ENCODE measurements at places on chromosomes 12 and 14.

DNA sequence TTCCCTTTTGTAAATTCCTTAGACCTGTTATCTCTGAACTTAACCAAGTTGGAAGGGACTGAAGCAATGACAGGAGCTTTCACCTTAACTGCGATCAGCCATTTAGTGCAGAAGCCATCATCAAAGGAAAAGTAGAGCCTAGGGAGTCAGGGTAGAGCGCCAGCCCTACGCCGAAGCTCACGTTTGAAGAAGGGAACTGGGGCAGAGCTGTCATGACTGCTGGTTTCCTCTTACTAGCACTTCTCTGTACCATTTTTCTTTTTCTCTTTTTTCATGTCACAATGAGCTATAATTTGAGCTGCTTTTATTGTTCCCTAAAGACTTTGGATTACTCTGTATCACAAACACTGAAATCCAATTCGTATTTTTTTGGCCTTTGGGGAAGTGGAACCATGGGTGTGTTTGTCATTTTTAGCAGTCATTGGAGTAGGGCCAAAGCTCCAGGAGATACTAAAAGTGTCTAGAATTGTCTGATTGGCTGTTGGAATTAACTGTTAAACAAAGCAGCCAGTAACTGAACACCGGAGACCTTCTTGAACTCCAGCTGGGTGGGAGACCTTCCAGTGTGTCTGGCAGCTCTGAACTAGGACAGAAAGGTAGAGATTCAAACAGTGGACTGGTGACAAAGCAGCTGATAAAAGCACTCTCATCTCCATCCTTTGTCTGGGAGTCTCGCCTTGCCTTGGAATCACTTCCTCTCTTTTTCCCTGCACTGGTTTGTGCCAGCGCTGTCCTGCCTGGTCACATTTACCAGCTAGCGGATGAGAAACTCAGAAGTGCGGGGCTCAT is 9.1 kb downstream of the MTRFR start:
- DNase-seq = no peak

DNA sequence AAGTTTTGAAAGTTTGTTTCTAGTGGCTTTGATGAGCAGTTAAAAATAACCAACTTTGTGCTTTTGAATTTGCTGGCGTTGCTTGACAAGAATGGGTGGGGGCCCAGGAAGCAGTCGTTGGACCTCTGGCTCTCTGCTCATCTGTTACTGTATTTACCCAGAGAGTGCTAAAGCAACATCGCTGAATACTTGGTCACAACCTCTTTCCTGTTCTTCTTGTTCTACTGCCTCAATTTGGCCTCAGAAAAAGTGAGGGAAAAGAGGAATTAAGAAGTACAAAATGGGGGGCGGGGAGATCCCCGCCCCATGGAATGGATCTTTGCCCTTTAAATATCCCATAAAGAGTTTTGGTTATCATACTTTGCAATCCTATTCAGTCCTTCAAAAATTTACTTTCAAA is 221.5 kb upstream of the G2E3 start:
- DNase-seq = no peak

DNA sequence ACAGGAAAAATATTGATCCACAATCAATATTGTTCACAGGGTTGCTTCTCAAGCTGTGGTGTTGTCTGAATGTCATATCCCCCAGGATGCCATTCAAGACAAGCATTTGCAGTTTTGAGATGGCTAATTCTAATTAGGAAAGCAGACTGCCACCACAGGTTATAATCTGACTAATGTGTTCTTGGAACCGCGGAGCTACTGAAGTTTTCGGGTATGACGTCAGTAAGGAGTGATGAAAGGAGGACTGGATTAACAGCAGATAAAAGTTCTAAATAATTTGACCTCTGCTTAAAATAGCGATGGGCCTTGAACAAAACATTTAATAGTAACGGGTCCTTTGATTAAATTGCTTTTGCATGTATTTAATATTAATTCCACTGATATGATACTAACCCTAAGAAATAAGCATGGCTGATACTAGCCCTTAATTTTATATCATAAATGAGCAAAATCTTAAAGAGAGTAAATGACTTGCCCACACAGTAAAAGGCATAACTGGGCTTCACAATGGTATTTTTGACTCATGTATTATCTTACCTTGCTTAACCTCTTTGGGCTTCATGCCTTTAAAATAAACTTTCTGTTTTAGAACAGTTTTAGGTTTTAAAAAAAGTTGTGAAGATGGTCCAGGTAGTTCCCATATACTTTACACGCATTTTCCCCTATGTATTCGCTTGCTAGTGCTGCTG is 50.3 kb downstream of the TSHR start:
- no peak for DNase-seq

GRCh38 chr12:50647479-50647878 is 116.4 kb upstream of the ATF1 start:
- no peak for DNase-seq

DNA sequence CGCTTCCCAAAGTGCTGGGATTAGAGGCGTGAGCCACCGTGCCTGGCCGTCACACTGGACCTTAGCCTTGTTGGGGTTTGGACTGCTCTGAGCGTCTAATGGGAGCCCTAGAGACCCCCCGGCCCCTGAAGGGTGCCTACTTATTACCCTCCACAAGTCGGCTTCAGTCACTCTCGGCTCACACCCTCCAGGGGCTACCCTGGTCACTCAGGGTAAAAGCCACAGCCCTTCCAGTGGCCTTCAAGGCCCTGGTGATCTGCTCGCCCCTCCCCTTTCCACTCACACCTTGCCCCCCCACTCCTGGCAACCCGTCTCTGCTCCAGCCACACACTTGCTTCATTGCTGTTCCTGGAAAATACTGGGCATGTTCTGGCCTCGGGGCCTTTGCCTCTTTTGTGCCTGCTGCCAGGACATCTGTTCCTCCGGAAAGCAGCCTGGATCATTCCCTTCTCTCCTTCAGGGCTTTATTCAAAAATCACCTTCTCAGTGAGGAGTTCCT is 3.6 kb upstream of the MORN3 start:
- no peak for DNase-seq

DNA sequence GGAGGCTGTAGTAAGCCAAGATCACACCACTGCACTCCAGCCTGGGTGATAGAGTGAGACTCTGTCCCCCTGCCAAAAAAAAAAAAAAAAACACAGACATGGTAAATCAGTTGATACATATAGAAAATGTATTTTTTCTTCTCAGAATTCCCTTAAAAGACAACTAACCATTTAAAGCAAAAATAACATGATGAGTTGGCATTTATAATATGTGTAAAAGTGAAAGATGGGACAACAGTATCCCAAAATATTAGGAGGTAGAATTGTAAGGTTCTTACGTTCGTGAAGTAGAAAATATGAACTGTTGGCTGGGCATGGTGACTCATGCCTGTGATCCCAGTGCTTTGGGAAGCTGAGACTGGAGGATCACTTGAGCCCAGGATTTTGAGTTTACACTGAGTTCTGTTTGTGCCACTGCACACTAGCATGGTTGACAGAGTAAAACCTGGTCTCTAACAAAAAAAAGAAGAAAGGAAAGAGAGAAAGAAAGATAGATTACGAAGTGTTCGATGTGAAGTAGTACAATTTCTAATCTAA is 296.7 kb downstream of the FBXL14 start:
- DNase-seq = no peak

- DNase-seq = no peak
Observed at GRCh38 chr12:106113446-106113823, 25.3 kb downstream of the NUAK1 start.

DNA sequence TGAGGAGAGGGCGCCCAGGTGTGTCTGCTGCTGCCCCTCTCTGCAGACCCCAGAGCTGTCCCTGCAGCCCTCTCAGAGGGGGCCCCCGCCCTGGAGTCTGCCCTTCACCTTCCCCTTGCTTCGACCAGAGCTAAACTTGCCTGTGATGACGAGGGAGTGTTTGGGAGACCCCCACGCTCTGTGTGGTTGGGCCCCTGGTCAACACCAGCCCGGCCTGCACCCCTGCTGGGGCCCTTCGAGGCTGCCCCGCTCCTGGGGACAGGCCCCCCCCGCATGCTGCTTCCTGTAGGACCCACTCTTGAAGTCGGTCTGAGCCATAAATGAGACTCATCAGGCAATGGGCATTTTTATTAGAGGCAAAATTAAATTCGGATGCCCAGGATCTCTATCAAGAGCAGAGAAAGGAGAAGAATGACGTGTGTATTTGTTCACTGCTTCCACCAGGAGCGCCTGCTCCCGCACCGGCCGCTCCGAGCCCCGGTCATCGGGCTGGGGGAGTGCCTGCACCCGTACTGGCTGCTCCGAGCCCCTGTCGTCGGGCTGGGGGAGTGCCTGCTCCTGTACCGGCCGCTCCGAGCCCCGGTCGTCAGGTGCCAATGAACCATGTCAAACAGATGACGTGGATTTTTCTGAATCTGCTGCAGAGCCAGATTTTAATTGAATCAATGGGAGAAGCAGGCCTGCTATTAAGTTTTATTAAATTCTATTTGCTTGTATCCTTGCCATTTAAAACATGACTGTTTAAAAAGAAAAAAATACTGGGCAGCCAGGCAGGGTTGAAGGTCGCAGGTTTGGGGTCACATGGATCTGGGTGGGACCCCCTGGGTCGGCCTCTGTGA is 47.7 kb downstream of the NOC4L start:
- no peak for DNase-seq

- no peak for DNase-seq
Observed at GRCh38 chr14:105196265-105196960, 15.3 kb upstream of the NUDT14 start.

GRCh38 chr14:98077176-98077575 is 1194.8 kb downstream of the BCL11B start:
- no peak for DNase-seq

GRCh38 chr12:6306151-6306550 is 4.3 kb upstream of the PLEKHG6 start:
- DNase-seq = no peak

DNA sequence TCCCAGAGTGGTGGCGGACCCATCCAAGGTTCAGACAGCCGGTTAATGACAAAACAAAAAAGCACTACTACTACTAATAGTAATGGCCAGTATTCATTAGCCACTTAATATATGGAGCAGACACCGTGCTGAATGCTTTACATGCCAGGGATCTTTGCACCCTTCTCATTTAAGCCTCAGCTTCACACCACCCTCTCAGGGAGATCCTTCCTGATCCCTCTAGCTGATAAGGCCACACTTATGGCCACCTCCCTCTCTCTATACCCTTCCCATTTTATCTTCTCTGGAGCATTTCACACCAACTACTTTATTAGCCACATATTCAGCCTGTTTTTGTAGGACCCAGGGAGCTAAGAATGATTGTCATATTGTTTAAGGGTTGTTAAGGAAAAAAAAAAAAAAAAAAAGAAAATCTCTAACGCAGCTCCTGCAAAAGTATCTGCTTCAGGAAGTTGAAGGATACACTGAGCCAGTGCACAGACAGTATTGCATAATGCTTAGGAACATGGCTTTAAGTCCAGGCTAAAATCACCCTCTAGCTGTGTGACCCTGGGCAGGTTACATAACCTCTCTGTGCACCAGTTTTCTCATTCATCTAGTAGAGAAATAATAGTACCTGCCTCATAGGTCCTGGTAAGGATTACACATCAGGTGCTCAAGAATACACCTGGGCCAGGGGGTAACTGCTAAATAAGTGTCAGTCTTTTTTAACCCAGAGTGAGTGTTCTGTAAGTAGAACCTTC is 29.4 kb downstream of the NUAK1 start:
- no peak for DNase-seq

DNA sequence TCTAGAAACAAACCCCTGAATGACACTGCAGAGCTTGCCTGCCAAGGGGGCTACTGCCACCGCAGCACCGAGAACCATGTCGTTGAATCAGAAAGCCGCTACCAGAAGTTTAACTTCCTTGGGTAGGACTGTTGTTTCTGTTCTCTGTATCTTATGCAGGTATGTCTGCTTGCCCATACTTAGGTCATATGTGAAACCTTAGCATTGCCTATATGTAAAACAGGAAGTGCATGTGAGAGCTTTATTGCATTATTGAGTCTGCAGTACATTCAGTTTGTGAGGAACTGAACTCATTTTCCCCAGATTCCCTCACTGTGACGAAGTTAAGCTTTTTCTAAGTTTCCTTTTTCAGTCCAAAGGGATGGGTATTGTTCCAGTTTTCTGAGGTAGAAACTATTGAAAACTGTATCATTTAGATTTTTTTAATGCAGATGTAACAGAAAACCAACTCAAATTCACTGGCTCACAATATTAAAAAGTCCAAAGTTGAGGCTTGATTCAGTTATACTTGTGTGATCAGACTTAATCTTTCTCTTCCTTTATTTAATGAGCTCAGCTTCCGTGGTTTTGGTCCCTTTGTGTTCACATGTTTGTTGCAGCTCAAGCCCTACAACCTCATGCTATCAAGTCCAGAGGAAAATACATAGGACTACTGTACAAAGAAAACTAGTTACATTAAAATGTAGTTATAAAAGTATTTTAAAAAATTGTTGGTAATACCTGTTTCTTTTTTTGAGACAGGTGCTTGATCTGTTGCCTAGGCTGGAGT is 6.9 kb downstream of the FBXO34 start:
- DNase-seq = peak; percentile 30

DNA sequence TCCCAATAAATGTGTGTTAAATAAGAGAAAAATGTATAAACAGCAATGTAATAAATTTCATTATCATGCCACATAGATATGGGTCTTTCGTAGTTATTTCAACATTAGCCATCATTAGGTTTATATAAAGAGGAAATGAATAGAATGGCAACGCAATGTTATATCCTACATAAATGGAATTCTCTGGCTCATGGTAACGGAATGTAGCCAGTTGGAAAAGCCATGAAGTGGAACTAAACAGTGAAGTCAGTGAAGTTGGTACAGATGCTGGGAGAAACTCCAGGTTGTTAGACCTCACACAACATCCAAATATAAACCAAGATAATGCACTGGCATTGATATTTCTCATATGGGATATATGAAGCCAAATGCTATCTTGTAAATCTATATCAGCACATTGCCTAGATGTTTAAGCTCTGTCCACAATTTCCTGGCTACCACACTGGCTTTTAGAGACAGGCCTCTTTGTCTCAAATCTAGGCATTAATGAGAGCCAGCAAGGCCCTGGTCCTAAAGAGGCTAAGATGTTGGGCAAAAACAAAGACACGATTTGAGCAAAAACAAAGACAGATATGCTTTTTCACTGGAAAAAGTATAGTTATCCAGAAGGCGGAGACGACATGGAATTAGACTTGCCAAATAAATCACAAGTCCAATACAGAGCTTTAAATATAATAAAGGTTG is 861.0 kb downstream of the RPS29 start:
- no peak for DNase-seq

- DNase-seq = no peak
Observed at GRCh38 chr14:101125313-101125712, 221.8 kb upstream of the RTL1 start.

DNA sequence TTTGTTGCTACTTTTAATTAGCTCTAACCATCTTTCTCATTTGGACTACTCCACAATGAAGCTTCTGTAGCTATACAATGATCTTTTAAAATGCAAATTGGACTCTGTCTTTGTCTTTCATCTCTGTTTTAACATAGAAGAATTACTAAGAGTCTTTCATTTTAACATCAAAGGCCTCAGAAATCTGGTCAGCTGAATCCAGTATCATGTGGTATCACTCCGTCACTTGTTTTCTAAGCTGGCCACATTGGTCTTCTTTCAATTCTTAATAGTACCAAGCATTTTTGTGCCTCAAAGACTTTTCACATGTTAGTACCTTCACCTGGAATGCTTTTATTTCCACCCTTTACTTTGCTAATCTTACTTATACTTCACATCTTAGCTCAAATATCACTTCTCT is 95.5 kb upstream of the SLC16A7 start:
- DNase-seq = no peak

Measured in GM12892 (cell line).